ENCODE measurements at places on chromosomes 7 and 10.

DNA sequence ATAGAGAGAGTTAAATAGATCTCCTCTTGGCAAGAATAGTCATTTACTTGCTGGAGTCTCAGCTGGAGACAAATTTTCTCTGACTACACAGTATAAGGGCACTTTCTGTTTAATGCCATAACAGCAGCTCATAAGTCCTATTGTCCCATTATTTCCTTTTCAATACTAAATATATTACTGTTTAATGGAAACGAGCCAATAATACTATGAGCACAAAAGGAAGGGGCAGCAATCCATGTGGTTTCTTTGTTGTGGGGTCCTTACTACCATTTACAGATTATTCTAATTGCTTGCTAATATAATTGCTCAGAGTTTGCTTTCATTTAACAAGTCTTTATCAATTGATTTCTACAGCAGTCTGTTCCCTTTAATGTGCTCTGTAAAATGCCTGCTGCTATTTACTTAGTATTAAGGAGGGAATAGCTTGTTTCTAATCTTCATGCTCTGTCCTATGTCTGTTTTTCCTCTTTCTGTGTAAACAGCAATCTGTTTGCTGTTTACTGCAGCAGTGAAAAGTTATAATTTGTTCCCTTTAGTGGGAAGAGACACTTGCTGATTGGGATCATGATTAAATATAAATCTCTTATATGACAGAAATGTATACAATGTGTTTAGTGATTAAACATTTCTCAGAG lies 296.2 kb upstream of the SMIM30 start:
- peak; percentile 91 for DNase-seq

- DNase-seq = no peak
These were observed 30.3 kb downstream of the CCNJ start for GRCh38 chr10:96073722-96074121.

DNA sequence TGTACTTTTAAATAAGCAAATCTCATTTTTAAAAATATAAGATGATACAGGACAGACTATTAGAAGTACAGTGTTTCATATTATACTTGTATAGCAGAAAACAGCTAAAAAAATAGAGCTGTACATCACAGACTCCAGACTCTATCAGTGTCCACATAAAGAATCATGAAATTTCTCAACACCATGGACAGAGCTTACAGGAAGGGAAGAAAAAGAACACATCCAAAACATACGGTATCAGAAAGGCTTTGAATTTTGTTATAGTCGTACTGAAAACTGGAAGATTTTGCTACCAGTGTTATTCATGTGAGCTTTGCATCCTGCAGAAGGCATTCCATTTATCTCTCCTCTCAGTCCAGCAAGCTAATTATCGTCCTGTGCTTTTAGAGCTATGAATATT lies 183.2 kb upstream of the PTPRZ1 start:
- no peak for DNase-seq

GRCh38 chr10:124645467-124646095 lies 98.6 kb downstream of the FAM53B start:
- DNase-seq = no peak

GRCh38 chr7:96414931-96415292 lies 93.0 kb upstream of the SLC25A13 start:
- DNase-seq = peak; percentile 50

GRCh38 chr7:73907554-73908122 lies 46.7 kb downstream of the TMEM270 start:
- DNase-seq = no peak

DNA sequence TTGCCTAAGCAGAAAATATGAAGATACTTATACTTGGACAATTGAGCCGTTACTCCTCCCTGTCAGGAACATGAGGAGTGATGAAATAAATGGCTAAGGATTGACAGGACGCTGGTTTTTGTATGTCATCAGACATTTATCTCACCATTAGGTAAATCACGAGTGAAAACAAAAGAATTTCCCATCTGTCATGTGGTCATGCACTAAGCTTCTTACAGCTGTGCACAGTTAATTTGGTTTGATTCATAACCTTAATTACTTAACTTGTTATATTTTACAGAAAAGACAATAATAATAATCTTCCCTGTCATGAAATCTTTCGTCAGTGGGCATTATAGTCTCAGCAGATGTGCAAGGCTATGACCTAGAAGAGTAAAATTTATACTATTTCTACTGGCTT lies 266.5 kb downstream of the HGF start:
- DNase-seq = no peak

- DNase-seq = peak; percentile 4
These were observed 284.2 kb downstream of the MTERF1 start for GRCh38 chr7:91596287-91596686.

DNA sequence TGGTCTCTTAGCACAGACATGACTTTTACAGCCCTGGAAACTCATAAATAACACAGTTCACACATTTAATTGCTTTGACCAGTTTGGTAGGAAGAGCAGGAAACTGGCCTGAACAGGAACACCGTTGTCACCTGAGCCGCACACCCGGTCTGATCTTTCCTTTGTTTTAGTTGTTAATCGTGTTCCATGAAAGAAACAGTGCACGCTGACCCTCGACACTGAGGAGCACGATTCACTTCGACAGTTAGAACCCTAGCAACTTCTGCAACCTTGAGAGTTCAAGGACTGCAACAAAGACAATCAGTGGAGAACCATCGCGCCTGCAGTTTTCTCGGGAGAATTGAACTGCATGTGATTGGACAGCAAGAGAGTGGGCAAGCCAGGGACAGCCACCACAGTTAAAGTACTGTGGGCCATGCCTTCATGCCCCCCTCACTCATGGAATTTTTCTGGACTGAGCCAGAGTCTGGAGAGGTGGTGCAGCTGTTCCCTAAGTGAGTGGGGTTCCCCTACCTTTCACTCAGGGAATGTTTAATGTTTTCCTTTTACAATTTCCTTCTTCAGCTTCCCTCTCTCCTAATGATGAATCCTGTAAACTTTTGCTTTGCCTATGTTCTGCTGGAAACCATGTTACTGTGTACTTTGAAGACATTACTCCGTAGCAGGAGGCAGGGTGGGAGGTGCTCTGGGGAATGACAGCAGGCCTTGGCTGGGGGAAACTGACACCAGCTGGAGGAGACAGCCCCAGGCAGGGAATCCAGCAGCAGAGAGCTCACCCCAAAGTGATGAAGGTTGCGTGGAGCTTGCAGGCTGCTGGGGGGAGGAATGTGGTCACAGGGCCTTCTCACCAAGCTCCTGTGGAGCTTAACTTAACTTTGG lies 198.7 kb downstream of the ZNF438 start:
- DNase-seq = no peak

DNA sequence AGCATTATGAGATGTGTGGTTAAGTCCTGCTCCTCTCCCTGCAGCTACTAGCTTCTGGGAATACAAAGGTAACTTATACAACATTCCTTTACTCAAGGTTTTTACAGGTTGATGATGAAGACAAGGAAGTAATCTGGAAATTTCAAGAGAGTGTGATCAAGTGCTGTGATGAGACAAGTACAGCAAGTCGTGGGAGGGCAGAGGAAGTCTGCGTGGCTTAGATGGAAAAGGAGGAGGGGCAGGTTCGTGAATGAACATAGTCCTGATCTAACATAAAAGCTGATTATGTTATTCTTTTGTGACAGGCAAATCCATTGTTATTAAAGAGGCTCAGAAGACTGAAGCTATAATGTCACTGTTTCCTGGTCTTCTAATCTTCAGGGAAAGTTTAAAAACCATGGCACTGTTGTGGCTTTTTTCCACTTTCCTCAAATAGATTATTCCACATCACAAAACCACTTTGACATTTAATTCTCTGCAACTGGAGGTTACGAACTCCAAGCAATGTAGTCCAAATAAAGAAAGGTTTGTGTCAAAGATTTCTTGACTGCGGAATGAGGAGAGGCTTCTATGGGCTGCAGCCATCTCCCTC lies 84.1 kb downstream of the CPXM2 start:
- DNase-seq = no peak

GRCh38 chr10:5559642-5560141 lies 34.9 kb downstream of the CALML3 start:
- no peak for DNase-seq

DNA sequence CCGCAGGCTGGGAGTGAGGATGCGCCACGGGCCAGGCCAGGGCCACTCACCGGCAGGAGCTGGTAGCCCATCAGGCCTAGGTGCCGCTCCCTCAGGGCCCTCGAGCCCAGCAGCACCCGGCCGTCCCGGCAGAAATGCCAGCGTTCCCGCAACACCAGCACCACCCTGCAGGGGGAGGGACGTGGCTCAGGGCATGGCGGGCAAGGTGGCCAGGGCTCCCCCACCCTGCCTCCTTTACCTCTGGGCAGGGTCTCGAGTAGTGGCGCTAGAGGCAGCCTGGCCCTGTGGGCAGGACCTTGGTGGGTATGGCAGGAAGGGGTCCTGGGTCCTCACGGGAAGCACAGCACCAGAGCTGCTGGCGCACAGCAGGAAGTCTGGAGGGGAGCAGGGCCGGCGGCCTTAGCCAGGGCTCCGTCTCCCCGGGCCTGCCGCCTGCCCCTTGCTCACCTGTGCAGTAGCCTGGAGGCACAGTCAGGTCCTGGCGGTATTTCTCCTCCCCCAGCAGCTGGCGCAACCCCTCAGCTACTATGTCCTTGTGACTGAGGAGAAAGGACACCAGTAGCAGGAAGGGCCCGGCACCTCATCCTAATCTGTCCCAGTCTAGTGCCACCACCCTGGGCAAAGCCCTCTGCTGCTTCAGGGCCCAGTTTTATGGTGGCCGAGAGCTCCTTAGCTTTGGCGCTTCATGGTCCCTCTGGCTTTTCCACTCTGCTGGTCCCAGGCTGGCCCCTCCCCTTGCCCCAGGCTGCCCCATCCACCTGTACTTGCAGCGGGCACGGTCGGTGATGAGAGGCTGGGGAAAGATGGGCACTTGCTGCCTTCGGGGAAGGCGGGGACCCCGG lies 3.5 kb downstream of the FASTK start:
- DNase-seq = no peak

GRCh38 chr7:157429001-157429679 lies 92.3 kb downstream of the DNAJB6 start:
- DNase-seq = peak; percentile 62

- DNase-seq = no peak
These were observed 9.5 kb upstream of the SH2D4B start for GRCh38 chr10:80528185-80528700.

DNA sequence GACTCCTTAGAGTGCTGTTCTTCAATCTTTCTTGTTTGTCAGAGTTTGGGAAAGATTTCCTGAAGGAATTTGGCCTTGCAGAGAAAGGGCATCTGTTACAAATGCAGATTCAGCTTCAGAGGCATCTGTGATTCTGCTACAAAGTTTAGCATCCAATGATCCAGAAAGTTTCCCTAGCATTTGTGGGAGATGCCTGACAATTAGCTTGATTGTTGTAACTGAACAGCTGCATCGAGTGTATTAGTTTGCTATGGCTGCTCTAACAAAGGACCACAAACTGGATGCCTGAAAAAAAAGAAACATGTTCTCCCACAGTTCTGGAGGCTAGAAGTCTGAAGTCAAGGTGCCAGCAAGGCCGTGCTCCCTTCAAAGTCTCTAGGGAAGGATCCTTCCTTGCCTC lies 365.1 kb downstream of the GRID1 start:
- no peak for DNase-seq

- peak; percentile 12 for DNase-seq
These were observed 65.2 kb downstream of the GOLGA7B start for GRCh38 chr10:97914837-97915211.
